Suppressor macrophage treated with lipopolysaccharide for 1 hour (primary cell): ENCODE measurements at places on chromosomes 11 and 22.
A peak's percentile ranks its signal among the peaks of the same experiment; 100 is the strongest.

GRCh38 chr22:36194971-36195370, 6.6 kb downstream of the APOL4 start:
- DNase-seq, result peak; percentile 77

- DNase-seq, result no peak
Measured at GRCh38 chr11:112306230-112306629, 45.6 kb upstream of the PLET1 start.

GRCh38 chr11:846496-847098, 3.9 kb downstream of the TSPAN4 start:
- no peak for DNase-seq

- peak; percentile 81 for DNase-seq
Measured at GRCh38 chr11:61826930-61827570, 1.1 kb upstream of the FADS2 start.

DNA sequence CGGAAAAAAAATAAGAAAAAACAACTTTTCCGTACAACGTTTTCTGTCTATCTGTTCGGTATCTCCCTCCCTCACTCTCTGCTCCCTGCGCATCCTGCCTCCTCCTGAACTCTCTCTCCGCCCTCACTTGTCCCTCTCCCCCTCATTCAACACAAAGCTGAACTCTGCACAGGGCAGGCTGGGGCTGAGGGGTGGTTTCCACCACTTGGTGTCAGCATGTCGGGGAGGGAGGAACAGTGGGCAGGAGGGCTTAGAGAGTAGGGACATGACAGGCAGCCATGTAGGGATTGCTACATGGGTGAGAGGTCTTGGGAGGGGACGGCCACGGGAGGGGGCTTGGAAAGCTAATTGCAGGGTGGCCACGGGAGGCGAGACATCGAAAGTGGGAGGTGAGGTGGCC, 17.6 kb downstream of the SLC22A12 start:
- no peak for DNase-seq

DNA sequence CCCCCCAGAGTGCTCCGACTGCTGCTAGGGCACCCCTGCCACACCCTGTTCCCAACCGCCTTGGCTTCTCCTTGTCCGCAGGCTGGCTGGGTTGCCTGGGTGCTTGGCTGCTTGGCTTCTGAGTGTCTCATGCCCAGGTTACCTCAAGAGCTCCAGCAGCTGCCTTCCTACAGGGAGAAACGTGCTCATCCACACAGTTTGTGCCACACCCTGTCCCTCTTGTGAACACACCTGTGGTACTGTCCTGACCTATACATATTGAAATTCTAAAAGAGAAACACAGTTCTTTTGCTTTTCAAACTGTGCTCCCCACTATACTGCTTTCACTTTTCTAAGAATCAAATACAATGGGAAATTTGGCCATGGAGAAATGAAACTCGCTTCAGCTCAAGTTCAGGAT, 191.4 kb downstream of the DBX1 start:
- no peak for DNase-seq

DNA sequence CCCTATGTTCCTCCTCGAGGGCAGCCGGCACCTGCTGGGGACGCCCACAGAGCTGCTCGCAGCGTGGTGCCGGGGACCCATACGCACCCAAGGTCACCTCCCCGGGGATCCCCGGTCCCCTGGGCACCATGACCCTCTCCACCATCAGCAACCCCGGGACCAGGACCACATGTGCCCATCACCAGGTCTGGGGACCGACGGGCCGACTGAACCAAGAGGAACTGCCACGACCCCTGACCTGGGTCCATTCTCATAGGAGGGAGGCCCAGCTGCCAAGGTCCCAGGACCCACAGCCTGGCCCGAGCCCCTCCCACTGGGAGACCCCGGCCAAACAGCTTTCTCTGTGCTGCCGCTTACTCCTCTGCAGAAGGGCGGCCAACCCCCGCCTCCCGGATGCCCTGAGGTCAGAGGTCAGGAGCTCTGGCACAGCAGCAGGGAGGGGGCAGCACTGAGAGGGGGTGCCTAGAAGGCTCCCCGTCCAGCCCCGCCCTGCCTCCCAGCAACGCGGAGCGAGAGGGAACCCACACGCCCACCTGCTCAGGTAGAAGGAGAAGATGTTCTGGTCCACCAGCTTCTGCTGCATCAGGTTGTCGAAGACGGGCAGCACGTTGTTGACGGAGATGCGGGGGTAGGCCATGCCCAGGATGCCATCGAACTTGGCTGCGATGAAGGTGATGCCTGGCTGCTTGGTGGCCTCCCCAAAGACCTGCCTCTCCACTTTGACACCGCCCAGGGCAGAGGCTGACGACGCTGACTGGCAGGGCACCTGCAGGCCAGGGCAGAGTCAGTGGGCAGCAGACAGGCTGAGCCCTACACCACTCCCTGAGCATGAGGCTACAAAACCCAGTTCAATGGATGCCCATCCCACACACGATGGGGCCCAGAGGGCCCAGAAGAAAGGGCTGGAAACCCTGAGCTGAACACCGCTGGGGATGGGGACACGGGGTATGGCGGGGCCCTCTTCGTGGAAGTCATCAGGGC, 6.6 kb downstream of the CTSD start:
- DNase-seq, result no peak

- DNase-seq, result no peak
Measured at GRCh38 chr22:48784701-48785503, 1042.8 kb downstream of the BRD1 start.

DNA sequence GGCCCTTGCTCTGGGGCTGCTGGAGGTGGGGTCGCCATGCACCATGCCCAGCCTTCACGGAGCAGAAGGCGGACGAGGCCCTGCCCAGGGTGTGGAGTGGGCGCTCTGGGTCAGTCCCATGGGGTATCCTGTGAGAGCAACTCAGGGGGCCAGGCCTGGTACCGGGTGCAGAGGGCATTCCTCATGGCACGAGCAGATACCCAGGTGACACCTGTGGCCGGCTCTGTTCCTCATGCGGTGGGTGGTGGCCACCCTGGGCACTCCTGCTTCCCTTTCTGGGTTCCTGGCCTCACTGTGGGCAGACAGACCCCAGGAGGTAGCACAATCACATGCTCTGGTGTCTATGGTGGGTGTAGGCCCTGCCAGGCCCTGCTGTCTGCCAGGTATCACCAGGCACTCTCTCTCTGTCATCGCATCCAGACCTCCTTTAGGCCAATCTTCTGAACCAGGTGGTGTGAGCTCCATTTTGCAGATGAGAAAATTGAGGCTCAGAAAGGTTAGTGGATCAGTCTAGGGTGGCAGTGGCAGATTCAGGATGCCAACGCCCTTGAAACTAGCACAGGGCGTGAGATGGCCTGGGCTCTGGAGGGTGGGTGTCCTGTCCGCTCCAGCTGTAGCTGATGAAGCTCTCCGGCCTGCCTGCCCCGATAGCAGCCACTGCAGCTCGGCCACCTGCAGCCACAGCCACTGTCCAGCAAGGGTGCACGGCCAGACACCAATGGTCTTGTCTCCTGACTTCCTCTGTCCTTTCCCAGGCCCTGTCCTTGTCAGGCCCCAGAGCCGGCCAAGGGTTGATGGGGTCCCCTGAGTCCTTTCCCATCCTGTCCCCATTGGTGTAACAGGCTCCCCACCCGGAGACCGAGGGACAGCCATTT, 15.1 kb downstream of the DGKZ start:
- DNase-seq, result no peak

DNA sequence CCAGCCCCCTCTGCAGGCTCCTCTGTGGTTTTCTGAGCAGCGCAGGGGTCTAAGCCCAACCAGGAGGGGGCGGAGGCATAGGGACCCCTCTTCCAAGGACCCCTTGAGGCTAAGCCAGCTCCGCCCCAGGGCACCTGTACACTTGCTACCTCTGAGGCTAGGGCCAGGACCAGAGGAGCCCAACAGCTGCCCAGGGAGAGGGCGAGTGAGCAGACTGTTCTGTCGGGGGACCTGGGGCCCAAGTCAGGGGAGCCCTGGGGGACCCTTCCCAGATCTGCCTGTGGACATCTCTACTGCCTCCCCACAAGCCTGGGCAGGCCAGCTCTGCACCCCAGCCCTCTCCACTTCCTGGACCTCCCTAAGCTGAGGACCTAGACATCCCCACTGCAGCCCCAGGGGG, 1.8 kb downstream of the B4GALNT4 start:
- DNase-seq, result no peak

DNA sequence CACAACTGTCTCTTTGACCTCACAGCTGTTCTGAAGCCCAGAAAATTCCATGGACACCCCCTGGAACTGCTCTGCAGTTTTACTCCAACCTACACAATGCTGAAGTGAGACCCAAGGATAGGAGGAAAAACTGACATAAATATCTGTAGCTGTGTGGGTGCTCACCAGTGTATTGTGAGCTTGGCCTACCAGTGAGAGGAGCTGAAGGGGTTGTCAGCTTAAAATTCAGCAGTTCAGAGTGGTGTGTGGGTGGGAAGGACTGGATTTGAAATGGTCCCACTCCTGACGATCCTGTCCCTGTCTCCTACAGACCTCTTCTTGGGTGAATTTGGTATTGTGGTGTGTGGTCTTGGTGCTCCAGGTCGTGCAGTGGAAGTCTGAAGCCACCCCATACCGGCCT, 2.2 kb downstream of the TMEM223 start:
- no peak for DNase-seq

- no peak for DNase-seq
Measured at GRCh38 chr11:82191695-82192094, 542.0 kb downstream of the FAM181B start.
